T-helper 9 cell (primary cell): ENCODE measurements at places on chromosomes 4 and X.

GRCh38 chr4:25970226-25970675 is 56.2 kb downstream of the SMIM20 start:
- no peak for DNase-seq

DNA sequence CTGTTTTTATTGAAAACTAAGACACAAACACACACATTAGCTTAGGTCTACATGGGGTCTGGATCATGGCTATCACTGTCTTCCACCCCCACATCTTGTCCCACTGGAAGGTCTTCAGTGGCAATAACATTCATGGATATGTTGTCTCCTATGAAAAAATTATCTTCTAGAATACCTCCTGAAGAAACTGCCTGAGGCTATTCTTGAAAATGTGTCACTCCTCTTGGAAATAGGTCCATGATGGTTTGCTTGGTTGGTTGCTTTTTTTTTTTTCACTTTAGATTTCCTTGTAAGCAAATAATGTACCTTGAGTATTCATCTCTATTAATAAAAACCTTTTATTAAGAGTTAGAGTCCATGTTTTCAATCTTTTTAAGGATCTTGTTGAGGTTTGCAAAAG is 195.3 kb upstream of the PDE5A start:
- DNase-seq: no peak

DNA sequence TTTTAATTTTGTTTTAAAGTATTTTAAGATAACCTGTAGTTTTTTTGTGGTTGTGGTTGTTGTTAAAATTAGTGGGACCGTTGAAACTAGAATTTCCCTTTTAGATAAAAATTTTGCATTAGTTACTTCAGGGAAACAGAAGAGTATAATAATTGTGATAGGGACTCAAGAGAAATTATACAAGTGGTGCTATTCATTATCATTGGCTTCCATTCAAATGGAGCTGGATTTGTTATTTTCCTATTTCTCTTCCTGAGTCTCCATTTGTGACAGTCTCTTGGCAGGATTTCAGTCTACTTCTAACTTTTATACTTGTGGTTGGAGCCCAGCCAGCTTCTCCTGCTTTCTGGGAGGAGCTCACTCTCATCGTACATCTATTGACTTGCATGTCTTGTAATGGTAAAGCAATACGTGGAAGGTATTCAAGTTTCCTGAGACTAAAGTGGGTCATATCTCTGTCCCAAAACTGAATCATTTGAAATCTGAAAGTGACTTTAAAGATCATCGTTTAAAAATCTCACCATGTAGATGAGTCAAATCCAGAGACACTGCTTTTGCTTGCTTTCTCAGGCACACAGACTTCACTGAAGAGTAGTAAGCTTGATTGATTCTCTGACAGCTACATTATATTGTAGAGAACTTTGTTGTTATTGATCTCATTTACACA is 155.8 kb downstream of the RPA4 start:
- DNase-seq: no peak

DNA sequence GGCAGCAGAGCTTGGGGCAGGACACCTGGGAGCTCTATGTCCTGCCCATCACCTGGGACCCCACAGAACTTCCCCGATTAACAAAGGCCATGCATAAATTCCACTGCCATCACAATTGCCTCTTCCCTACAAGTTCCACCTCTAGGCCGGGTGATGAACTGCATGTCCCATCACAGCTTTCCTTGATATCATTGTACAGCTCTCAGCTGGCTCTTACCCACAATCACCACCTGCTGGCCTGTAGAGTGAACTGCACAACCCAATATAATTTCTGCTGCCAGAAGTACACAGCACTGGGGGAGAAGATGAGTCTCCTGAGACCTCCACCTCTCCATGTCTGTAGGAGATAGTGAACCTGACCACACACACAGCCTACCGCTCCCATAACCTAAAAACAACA is 285.0 kb upstream of the AADAT start:
- no peak for DNase-seq

GRCh38 chr4:30518211-30518610 is 202.0 kb upstream of the PCDH7 start:
- DNase-seq: no peak

DNA sequence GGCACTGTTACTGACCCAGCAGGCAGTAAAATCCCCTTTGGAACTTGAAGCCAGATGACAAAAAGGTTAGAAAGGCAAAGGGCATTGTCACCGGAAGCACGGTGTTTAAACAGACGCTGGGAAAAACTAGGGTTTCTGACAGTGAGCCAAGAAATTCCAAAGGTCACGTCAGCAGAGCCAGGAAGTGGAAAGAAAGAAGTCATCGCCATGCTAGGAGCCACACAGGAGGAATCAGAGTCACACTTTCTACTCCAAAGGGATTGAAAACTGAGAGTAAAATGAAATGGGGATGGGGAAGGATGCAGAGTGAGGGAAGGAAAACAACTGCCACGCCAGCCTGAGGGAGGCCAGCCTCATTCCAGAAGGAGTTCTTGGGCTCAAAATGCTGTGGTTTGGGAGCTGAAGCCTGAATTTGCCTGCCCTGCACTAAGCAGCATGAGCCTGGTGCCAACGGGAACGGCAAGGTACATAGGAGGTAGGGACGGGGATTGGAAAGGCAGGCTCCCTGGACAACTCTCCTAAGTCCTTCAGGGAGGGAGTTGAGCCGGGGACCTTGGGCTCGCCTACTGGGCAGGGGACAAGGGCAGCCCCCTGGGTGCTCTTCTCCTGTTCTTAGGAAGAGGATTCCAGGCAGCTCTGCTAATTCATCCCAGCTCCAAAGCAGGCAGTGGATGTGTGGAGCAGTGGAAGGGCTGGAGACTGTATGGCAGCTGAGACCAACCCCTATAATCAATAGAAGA is 66.8 kb downstream of the SOWAHB start:
- no peak for DNase-seq

GRCh38 chrX:31269914-31270313 is 198.1 kb upstream of the FTHL17 start:
- no peak for DNase-seq

GRCh38 chr4:100935090-100935489 is 412.2 kb downstream of the PPP3CA start:
- DNase-seq: no peak

DNA sequence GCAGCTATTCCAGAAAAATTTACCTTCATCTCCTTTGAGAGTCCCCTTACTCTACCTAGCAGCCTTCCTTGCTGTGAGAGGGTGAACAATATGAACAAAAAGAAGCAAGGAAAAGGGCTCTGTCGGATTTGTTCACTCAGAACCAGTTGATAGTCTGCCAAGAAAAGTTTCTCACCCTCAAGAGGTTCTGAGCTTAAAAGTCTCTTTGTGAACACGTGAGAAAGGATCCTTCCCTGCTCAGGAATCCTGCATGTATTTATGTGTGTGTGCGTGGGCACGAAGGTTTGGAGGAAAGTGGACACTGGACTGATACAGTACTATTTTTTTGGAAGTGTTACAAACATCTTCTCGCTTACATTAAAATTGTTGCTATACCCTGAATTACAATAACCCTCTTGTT is 178.6 kb upstream of the JADE1 start:
- no peak for DNase-seq

GRCh38 chr4:47668810-47669408 is 169.0 kb downstream of the CORIN start:
- no peak for DNase-seq

DNA sequence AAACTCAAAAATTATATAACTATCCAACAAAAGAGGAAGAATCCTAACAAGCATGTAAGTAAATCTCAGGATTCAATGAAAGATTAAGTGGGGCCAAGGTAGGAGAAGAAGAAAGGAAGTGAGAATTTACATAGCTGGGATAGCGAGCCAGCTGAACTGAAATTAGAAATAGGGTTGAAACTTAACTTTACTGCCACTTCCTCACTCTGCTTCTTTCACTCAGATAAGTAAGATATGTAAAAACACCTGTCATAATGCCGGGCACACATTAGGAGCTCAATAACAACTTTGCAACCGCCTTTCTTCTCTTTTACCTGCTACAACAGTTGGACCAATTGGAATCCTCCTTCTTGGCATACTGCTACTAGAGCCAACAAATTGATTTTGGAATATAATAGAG is 129.4 kb downstream of the CNKSR2 start:
- DNase-seq: no peak

- no peak for DNase-seq
Measured at GRCh38 chr4:1050486-1051213, 39.2 kb downstream of the FGFRL1 start.

GRCh38 chr4:56026596-56026995 is 77.9 kb downstream of the CEP135 start:
- no peak for DNase-seq

DNA sequence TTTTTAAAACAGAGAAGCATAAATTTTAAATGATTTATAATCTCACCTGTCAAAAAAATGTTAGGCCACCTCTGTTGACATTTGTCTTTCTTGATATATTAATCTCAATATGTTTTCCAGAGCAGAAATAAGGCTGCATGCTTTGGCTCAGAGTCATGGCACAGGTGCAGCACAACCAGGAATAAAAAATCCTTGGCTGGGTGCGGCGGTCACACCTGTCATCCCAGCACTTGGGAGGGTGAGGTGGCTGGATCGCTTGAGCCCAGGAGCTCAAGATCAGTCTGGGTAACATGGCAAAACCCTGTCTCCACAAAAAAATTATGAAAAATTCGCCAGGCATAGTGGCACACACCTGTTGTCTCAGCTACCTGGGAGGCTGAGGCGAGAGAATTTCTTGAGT is 18.1 kb downstream of the CPLX1 start:
- no peak for DNase-seq

DNA sequence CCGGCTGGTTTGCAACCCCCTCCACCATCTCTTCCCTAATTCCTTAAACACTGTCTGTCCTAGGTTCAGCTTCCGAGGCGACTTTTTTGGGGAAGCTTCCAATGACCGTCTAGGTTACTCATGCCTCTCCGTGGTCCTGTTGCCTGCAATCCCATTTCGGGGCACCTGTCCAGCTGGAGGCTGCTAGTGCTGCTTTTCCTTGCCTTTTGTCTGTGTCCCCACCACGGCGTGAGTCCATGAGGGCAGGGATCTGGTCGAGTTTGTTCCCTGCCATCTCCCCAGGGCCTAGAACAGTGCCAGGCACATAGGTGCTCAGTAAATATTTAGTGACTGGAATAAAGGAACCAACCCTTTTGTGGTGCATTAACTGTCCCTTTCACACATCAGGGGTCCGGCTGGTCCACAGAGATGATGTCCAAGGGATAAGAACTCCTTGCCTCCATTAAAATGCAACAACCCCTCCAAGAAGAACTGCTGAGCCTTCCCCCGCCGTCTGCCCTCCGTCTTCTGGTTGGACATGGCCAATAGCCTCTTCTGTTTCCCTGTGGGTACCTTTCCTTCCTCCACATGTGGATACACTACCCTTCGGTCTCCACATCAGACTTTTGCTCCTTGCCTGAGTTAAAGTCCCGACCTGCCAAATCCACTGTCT is 5.7 kb upstream of the SORCS2 start:
- no peak for DNase-seq

DNA sequence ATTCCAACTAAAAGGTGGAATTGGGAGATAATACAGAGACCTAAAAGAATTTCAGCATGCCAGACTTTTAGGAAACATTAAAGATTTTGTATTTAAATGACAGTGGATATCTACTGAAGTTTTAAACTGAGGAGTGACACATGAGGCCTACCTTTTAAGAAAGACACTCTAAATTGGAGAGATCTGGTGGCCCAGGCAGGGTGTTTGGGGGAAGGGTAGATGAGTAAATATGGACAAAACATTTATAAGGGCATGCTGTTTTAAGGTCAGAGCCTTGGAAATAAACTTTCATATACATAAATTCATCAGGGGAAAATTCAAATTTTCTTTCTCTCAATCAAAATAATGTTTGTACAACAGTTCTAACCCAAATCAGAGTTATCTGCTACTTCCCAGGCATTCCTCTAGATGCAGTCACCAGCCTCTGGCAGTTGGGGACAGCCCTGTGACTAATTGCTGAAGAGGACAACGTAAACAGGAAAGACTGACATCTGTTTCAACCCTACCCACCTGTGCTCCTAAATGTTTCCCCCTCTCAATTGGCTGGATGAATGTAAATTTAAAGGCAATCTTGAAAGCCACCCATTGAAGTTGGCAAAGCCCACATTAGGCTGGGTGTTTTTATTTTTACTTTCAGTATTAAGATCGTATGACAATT is 1646.9 kb upstream of the ADGRL3 start:
- no peak for DNase-seq

DNA sequence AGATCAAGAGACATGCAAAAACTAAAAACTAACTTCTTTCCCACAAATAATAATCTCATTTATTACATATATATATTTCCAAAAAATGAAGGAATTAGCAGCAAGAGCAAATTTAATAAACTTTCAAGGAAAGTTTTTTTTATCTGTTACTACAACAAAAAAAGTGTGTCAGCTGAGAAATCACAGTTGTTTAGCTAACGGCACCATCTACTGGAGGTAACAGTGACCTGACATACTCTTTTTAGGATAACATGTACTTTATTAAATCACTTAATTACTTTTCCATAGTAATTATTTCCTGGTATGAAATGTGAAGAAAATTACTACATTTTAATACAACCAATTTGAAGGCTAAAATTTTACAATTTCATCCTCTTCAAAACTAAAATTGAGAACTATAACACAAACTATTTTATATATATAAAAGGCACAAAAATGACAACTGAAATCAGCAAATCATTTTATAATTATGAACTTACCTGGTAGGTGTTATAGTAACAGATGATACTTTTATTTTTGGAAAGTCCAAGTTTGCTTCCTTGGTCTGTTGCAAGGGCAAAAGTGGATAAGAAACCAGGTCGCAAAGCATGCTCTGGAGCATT is 9.1 kb downstream of the LAMTOR3 start:
- DNase-seq: no peak

DNA sequence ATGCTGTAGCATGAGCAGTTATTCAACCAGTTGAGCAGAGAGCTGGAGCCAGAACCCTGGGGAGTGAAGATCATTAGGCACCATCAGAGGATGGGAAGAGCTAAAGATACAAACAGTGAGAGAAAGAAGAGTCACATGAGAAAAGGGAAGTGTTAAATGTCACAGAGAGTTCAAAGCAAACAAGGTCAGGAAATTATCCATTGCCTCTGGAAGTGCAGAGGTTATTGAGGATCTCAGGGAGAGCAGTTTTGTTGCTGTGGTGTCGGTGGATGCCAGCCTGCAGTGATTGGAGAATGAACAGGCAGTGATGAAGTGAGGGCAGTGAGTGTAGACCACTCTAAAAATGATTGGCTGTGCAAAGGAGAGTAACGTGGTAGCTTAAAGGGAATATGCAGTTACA is 17.7 kb downstream of the SPARCL1 start:
- DNase-seq: no peak
